ENCODE measurements at places on chromosomes 6 and 20.

- no peak for DNase-seq
Observed at GRCh38 chr6:7270320-7271204, 42.4 kb downstream of the SSR1 start.

DNA sequence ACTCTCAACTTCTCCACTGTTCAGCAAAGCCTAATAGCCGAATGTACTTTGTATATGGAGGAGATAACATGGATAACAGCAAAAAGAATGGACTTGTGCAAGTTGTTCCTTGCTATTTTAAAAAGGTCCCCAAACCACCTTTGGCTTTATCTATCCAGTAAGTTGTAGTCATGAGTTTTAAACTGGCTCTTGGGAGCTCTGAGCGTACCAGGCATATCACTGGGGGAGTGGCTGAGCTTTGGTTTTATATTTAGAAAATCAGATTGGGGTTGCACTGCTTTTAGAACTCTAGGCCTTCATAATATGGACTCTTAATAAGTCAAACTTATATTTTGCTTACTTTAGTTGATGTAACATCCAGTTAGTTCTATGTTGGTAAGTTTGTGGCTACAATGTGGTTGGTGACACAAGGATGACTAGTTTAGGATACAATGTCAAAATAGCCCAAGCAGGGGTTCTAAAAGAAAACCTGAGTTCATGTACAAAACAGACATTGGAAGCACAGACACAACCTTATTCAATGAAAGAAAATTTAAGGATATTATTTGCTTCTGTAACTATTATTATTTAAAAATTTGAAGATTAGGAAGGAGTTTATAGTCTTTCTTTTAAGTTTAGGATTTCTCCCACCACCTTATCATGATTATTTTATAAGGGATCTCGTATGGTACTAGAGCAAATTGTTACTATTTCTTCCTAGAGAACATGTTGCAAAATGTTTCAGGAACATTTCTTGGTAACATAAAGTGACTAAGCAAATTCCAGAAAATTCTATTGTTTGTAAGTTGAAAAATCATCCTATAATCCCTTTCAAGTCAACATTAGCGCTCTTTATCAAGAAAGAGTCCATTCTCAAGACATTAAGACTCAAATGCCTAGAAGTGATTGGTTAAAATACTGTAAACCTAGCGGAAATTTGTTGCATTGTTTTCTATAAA, 165.8 kb upstream of the SUPT3H start:
- no peak for DNase-seq

DNA sequence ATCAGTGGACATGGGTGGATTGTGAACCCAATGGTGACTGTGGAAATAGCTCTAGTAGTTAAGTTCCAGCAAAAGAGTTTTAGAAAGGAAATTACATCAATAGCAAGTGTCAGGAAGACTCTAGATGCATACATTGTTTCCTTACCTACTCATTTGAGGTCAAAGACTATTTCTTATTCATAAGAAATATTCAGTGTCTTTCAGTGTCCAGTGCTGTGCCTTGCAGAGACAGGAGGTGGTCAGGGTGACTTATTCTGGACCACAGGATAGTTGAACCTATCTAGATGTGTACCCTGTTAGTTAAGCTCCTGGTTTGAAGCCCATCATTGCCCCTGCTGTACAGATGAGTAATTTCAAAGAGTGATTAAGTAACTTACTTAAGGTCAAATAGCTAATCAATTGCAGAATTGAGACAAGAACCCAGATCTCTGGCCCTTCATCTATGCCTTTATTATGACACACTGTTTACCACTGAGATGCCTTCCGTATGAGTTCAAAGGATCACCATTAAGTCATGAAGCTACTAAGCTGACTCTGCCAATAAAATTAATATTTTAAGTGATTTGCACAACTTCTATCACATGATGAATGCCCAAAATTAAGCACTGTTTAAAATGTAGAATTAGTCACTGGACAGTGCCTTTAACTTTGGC, 136.1 kb downstream of the PDSS2 start:
- no peak for DNase-seq

- no peak for DNase-seq
Observed at GRCh38 chr6:151186306-151186705, 53.5 kb upstream of the AKAP12 start.

- peak; percentile 81 for DNase-seq
Observed at GRCh38 chr20:49982346-49983122, at the start of gene SNAI1. TSS of gene SNAI1 (plus strand) at chr20:49982980. CDS start at chr20:49983060, 80 bp downstream.

DNA sequence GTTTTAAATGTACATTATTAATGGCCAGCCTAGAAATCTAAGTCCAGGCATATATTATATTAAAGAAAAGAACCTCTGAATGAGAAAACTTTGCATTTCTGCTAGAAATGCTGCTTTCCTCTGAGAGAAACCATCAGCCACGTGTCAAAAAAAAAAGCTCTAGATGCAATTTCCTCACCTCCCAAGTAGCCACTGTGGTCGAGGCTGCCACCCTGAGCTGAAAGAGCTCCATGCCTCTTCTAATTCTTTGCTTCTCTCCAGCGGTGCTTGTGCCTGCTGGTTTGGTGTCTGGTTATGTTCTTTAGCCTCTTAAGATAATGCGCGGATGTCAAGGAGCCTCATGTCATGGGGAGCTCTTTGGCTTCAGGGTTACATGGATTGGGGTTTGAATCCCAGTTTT, 316.0 kb downstream of the TFAP2C start:
- no peak for DNase-seq

GRCh38 chr6:90003069-90003795, 109.0 kb downstream of the GJA10 start:
- DNase-seq = no peak

DNA sequence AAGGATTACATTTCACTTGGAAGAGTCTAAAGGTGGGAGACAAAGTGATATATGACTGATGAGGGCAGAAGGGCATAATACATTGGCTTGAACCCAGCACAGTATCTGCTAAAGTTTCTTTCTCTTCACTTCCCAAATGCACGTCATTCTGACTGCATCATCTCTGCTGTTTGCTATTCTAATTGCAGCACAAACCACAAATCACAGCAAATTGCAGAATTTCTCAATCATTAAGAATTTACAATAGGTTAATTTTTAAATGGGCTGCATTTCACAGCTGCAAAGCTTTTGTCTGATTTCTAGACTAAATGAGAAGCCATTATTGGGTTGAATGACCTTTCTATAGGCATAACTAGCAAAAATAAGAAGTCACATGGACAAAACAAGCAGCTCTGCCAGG, 337.0 kb downstream of the RNGTT start:
- no peak for DNase-seq

GRCh38 chr6:101439790-101440189, 46.3 kb downstream of the GRIK2 start:
- no peak for DNase-seq

GRCh38 chr20:16360668-16361067, 212.6 kb downstream of the KIF16B start:
- DNase-seq = no peak

DNA sequence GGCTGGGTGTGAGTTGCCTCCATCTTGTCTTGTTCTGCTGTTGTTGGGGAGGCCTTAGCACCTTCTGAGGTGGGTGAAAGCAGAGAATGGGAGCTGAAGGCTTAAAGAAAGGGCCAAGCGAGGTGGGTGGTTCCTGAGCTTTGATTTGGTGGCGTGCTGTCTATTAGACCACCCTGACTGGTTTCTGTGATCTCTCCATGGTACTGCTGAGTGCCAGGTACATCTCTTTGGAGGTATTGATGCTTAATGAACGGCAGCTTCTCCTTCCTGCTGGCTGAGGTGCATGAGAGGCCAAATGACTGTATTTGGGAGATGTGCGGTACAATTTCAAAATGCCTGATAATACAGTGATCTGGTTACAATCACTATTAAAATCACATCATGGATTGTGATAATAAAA, 15.4 kb downstream of the RIN2 start:
- no peak for DNase-seq

DNA sequence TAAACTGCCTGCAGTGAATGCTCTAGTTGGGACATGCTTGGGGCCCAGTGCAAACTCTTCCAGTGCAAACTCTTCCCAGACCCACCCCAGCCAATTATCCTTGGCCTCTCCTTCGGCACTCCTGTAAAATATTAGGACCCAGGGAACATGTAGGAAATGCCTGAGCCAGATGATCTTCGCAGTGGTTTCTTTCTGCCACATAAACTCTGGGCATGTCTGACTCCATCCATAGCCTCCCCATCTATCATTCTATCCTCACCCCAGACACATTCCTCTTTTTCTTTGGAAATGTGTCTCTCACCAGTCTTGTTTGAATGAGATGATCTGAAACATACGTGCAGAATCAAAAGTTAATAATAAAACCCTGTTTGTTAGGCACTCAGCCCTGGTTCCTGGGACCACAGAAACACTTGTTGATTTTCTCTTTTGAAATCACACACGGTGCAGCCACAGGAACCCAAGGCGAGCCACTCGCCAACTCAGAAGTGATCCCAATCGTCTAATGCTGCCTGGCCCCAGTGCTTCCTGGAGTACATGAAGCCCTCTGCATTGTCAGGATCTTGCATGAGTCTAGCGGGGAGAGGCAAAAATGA, 108.9 kb upstream of the CST7 start:
- DNase-seq = no peak

DNA sequence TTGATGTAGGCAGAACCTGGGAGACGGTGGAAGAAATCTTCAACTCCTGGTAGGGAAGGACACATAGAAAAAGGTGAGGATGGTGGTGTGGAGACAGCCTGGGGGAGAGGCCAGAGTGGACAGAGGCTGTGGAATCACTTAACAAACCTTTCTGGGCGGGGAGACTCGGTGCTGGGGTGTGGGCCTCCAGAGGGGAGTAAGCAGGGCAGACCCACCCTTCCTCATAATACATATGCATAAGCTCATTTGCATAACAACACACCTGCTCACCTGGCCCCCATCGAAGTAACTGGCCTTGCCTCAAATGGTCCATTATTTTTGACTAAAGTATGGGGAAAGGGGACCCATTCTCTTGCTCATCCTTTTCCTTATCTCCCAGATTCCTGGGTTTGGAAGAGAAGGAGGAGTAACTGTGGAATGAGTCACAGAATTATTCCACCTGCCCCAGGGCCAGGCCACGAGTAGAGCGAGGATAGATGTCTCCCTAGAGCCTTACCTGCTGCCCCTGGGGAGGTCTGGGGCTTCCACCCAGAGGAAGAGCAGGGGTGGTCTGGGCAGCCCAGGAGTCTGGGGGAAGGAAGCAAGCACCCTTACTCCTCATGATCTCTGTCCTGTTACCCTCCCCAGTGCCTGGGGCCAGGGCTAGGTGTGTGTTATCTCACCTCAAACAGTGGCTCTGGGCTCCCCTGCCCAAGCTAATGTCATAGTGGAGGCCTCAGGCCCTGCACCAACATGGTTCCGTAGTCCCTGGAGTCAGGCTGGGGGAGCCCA, 10.7 kb upstream of the VEGFA start:
- no peak for DNase-seq

- DNase-seq = no peak
Observed at GRCh38 chr6:35047265-35048011, 93.7 kb downstream of the TCP11 start.

- DNase-seq = no peak
Observed at GRCh38 chr6:114159727-114160126, 183.1 kb downstream of the HS3ST5 start.

DNA sequence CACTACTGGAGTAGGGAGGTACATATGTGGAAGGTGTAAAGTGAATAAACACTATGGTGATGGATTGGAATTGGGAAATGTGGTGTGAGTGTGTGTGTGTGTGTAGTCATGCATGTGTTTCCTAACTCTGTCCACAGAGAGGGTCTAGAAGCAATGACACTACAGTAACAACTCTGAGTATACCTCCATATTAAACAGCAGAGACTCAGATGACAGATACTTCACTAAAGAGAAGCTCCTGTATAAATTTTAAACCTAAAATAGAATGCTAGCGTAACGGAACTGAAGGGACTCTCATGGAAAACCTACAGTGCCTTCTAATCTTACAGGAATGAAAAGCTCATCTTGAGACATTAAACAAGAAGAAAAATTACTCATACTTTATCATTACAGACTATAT, 150.5 kb downstream of the SLC16A10 start:
- no peak for DNase-seq

DNA sequence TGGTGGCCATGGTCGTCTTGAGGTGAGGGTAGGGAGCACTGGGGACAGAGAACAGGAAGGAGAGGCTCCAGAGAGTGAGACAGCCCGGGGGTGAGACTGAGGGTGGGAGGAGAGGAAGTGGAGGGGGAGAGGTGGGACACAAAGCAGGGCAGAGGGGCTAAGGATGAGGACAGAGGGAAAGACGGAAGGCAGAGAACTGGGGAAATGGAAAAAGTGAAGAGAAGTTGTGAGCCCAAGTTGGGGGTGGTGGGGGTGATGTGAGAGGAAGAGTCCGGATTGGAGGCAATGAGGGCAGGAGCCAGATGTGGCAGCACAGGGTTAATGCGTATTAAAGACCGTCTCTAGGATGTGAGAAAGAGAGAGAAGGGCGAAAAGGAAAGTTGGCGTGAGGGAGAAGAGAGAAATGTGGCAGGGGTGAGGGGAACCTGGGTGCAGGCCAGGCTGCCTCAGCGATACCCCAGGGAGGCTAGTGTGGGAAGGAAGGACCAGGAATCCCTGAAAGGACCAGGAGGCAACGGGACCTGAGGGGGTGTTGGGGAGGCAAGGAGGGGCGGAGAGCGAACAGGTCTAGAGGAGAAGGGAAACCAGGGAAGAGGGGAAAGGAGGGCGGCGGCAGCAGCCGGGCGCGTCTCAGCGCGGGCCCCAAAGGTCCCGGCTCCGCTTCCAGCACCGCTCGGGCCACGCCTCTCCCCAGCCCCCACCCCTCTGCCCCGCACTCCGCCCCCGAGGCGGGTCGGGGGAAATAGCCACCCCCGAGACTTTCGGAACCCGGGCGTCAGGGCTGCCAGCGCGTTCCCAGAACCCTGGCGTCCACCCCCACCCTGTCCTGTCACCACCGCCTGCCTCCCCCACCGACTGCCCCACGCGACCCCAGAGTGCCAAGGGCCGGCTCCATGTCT, at the start of gene PPP1R18:
TSS of gene PPP1R18 (minus strand) at position 637 of the 899 bp plus-strand sequence. CDS start at position 10, 627 bp downstream.
- DNase-seq = peak; percentile 81

- DNase-seq = no peak
Observed at GRCh38 chr6:116779573-116780164, 14.2 kb upstream of the FAM162B start.

DNA sequence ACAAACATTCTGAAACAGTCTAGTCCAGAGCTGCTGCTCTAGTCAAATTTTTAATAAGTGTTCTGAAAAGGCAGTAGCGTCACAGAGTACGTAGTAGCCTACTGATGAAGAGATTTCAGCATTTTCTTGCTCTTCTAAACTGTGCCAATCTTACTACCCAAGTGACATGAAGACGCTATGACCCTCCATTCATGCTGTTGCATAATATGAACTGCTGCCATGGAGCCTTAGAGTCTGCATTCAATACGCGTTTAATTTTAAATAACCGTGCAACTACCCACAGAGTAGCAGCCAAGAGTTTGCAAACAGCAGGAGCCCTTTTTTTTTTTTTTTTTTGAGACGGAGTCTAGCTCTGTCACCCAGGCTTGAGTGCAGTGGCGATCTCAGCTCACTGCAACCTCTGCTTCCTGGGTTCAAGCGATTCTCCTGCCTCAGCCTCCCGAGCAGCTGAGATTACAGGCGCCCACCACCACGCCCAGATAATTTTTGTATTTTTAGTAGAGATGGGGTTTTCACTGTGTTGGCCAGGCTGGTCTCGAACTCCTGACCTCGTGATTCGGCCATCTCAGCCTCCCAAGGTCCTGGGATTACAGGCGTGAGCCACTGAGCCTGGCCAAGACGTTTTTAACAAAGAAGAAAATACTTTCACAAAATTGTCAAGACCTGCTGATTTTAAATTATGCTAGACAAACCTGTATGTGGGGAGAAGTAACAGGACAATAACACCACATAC, 44.3 kb downstream of the EZR start:
- no peak for DNase-seq

GRCh38 chr6:70336996-70337742, 34.3 kb upstream of the COL9A1 start:
- no peak for DNase-seq

Data from stimulated activated CD8-positive, alpha-beta memory T cell treated with anti-CD3 and anti-CD28 coated beads, Interleukin-7, amount 100 ng/mL, for 4 hours (primary cell).